Activated CD8-positive, alpha-beta memory T cell treated with anti-CD3 and anti-CD28 coated beads, Interleukin-2, amount 50 U/mL, for 4 hours (primary cell): ENCODE measurements at places on chromosomes 12 and 14.

DNA sequence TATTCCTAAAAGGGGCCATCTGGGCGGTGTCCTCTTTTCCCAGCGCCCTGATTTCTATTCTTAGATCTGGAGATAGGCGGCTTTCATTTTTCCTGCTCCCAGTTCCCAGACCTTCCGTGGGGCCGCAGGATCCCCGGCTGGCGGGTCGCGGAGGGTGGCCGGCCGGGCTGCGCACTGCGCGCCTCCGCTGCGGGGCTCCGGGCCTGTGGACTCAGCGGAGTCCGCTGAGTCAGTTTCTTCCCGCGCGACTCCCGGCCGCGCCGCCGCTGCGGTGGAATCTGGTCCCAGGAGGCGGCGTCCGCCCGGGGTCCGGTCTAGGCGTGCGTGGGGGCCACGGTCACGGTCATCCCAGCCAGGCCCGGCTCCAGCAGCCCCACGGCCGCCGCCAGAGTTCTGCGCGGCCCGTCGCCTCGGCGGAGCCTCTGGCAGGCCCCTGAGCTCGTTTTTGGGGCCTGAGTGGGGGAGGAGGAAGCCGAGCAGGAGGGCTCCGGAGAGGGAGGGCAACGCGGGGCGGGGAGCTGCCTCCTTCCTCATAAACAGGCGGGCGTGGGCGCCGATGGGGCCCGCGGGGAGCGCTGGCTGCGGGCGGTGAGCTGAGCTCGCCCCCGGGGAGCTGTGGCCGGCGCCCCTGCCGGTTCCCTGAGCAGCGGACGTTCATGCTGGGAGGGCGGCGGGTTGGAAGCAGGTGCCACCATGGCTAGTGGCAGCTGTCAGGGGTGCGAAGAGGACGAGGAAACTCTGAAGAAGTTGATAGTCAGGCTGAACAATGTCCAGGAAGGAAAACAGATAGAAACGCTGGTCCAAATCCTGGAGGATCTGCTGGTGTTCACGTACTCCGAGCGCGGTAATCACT lies at the start of gene LRRK2:
Gene LRRK2 (plus strand): TSS at position 559 of the 853 bp plus-strand sequence. CDS start 135 bp downstream, at position 694.
- peak; percentile 50 for DNase-seq

DNA sequence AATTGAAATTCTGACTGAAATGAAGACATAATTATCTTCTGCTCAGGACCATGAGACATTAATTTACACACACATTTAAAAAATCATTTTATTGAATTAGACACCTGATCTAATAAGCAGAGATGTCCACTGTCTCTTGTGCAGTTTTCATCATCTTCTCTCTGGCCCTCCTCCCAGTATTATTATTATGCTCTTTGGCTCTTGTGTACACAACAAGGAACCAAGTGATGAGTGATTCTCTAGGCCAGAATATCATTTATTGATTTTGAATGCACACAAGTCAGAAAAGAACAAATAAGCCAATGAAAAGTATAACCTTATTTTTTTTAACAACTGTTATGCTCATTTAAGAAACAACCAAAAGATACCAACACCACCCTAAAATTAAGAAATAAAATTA lies 244.7 kb upstream of the KRR1 start:
- no peak for DNase-seq

DNA sequence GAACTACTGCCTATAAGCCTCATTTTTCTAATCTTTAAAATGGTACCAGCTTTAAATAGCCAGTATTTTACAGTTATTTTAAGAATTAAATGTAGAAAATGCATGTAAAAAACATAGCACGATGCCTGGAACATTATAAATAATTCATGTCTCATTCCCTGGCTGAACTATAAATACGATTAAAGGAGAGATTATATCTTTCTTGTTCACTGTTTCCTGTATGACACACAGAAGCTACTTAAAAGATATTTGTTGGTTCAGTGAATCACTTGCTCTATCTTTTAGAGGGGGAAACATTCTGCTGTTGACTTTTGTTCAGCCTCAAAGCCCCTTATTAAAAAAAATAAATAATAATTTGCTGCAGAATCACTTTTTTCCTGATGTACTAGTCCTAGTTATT lies 406.9 kb downstream of the LRFN5 start:
- no peak for DNase-seq

- no peak for DNase-seq
These were observed 566.6 kb downstream of the RPS29 start for GRCh38 chr14:49019467-49020115.

DNA sequence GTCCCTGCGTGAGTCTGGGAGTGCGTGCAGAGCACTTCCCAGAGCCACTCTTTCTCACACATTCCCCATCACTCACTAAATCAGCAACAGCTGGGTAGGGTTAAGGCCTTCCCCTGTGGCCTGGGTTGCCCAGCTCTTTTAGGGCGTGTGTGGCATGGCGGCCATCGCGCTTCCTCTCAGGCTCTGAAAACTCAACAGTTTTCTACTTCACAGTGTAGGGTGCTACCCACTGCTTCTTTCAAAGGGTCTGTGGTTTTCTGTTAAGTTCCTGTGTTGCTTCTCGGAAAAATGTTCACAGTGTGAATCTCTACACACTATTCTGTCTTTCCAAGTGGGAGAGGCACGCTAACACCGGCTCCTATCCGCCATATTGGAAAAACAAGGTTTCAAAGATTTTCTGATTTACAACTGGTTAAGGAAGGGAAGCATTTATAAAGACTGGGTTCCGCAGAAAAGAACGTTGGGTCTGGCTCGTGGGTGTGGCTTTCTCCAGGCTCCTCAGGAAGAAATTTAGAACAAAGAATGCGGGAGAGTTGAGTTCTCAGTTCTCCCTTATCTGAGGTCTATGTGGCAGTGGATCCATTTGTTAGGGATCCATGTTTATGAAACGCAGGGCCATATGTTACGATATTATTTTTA lies 34.9 kb upstream of the AEBP2 start:
- DNase-seq: no peak

GRCh38 chr12:53733807-53734200 lies 6.6 kb upstream of the CALCOCO1 start:
- DNase-seq: no peak

DNA sequence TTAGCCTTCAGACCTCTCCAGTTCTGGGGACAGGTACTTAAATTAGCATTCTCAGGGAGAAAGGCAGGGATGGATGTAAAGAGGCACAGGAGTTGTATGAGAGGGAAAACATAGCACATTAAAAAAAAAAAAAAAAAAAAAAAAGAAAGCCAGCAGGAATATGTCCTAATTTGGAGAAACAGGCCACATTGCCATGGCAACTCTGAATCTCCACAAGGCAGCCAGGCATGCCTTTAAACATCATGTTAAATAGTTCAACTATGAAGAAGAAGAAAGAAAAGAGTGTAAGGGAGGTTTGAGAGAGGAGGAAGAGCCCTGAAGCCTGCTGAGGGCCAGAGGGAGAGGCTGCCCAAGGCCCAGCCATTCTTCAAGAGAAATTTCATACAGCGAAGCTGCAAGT lies 145.8 kb downstream of the GRIN2B start:
- no peak for DNase-seq

DNA sequence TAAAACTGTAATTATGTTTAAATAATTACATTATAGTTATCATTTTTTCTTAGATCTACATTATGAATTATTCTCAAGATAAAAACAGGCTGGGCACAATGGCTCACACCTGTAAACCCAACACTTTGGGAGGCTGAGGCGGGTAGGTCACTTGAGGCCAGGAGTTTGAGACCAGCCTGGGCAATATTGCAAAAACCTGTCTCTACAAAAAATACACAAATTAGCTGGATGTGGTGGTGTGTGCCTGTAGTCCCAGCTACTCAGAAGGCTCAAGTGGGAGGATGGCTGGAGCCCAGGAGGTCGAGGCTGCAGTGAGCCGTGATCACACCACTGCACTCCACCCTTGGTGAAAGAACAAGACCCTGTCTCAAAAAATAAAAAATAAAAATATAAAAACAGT lies 40.3 kb upstream of the KCNJ8 start:
- DNase-seq: no peak

DNA sequence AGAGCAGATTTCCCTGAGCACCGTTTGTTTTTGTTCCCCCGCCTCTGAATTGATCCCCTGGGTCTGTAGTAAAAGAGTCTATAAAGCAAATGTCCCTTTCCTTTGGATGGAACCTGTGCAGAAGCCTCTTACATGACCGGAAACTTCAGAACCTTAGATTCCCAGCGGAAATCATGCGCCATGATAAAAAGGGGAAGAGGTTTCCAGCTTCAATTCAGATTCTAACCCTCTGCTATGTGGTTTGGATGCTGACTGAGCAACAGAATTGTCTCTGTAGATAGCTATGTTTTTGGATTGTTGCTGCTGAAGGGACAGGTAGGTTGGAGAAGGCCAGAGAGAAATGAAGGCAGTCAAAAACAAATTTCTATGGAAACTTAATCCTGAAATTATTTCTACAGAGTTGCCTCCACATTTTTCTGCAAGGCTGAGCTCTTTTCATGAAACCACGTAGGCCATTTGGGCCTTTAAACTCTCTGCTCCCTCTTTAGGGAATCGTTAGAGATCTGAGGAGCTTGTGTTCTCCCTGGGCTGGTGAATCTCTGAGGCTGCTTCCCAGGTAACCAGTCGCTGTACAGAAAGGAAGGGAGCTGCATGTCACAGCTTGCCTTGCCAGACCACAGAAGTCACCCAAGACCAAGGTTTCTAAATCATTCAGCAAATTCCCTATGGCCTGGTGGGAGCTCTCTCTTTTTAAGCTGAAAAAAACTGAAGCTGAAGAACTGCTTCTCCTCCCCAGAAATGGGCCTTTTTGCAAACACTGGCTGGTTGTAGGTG lies 28.7 kb upstream of the OR10P1 start:
- no peak for DNase-seq

DNA sequence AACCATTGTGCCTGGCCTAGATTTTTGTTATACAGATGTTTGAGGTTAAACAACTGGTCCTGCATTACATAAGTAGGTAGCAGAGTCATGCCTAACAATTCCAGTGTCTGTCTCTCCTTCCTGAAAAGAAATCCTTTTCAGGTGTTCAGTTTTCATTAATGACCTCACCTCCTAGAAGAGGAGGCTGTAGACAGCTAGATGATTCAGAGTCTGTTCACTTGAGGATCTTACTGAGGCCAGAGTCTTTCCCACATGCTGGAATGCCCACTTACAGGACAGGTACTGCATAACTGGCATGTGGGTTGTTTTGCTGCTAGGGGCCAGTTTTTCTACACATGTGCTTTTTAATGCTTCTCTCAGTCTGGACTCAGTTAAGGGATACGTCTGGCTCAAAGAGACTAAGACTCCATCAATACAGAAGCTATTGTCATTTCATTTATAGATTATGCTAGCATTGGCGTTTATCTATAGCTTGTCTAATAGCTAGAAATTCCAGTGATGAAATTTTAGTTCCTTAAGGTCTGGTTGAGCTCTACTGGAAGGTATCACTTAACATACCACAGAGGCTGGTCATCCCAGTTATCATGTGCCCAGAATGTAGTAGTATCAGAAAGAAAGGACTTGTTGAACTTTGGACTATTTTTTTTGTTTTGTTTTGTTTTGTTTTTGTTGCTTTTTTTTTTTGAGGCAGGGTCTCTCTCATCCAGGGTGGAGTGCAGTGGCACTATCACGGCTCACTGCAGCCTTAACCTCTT lies 206.4 kb downstream of the ERC1 start:
- DNase-seq: no peak

DNA sequence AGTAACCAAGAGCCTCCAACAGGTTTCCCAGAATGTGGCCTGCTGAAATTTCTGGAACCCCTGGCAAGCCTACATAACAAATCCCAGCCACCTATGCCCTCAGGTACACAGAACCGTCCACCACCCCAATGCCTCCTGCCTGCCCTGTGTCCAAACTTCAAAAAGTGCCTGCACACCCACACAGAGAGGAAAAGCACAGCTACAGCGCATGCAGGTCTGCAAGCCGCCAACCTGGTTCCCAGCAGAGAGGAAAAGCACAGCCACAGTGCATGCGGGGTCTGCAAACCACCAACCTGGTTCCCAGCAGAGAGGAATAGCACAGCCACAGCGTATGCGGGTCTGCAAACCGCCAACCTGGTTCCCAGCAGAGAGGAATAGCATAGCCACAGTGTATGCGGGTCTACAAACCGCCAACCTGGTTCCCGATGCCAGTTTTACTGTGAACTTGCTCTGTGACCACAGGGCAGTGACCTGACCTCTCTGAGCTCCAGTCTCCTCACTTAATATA lies 113.5 kb downstream of the SCARB1 start:
- no peak for DNase-seq
